ENCODE measurements at places on chromosomes 5 and 9.

DNA sequence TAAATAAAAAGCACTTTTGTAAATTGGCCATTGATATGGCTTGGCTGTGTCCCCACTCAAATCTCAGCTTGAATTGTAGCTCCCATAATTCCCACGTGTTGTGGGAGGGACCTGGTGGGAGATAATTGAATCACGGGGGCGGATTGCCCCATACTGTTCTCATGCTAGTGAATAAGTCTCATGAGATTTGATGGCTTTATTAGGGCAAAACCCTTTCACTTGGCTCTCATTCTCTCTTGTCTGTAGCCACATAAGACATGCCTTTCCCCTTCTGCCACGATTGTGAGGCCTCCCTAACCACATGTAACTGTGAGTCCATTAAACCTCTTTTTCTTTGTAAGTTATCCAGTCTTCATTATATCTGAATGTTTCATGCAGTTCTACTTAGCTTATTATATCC is 153.2 kb downstream of the TARS1 start:
- no peak for DNase-seq

DNA sequence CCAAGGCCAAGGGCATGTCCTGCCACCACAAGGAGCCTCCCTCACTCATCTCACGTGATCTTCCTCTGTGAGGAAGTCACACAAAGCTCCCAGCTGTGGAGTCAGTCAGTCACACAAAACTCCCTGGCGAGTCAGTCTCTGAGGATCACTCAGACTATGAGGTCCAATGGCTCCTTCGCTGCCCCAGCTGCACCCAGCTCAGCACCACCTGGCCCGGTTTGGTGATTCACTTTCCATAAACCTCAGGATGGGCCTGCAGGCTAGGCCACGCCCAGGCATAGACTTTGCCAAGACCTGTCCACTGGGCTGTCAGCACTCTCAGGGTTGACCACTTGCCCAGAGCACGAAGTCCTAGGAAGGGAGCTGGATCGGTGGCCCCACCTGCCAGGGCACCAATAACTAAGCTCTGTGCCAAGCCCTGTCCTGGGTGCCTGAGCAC is 233.8 kb downstream of the HSPA4 start:
- DNase-seq: peak; percentile 30

DNA sequence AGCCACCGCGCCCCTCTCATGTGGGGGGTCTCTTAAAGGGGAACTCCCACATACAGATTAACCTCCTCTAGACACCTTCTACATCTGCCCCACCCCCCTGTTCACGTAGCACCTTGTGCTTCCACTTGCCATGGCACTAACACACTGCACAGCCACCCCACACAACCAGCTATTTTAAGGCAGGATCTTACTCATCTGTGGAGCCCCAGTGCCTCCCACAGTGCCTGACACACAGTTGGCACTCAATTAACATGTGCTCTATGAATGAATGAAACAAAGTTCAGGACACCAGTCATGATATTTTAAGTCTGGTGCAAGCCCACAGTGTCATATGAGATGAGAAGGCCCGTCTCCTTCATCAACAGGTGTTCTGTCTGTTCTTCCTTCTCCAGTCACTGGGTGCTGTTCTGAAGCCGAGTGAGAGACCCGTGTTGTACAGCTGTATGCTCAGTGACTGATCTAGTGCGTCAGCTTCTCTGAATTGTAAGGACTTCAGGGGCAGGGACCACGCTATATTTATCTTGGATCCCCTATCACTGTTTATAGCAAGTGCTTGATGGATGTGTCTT is 149.1 kb downstream of the TLE1 start:
- DNase-seq: no peak

DNA sequence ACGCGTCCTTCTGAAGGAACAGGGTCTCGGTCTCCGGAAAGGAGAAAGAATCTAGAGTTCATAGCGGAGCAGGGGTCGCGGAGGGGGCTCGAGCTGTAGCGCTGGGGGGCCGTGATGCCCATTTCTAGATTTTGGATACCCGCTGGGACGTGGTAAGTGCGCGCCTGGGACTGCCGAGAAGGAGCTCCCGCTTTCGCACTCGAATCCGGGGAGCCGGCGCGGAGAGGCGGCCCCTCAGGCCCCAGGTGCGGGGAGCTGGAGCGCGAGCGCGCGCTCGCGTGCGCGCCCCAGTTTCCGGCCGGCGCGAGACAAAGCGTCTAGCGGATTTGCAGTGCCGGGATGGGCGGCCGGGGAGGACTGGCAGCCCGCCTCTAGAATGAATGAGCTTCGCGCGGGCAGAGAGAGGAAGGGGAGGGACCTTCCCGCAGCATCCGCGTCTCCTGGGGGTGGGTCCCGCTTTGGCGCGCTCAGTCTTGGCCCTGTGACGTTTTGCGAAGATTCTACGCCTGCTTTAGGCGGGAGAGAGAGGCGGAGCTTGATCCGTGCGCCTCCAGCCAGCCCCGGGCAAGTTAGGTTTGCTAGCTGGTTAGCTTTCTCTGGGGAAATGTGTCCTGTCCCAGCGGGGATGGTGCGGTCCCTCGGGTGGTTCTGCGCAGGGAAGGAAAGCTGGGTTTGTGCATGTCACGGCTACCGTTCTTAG is 1.2 kb downstream of the LMNB1 start:
- DNase-seq: peak; percentile 95

DNA sequence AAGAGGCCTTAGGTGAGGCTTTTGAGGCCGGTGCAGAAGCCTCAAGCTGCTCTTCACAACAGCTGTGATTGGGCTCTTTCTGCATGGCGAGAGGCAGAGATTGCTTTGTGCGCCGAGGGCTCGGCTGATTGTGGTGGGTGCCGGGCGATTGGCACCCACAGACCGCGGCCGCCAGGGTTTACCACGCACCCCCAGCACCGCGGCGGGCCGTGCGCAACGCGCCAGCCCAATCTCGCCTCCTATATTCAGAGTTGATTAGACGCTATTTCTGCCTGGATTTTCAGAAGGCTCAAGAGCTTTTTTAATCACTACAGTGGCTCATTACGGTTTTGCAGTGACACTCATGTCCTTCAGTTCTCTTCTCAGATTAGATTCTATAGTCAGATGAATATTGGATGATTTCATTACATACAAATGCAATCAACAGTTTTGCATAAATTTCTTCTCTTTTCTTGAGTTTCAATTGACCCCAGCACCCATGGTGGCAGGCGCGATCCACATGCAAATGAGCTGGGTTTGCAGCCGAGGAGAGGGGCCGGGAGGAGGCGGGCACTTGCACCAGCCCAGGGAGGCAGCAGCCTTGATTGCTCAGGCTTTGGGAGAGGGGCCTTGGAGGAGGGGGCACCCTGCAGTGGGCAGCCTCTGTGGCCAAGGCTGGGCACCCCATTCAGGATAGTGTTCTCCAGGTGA is 33.8 kb upstream of the PTGS1 start:
- DNase-seq: no peak

DNA sequence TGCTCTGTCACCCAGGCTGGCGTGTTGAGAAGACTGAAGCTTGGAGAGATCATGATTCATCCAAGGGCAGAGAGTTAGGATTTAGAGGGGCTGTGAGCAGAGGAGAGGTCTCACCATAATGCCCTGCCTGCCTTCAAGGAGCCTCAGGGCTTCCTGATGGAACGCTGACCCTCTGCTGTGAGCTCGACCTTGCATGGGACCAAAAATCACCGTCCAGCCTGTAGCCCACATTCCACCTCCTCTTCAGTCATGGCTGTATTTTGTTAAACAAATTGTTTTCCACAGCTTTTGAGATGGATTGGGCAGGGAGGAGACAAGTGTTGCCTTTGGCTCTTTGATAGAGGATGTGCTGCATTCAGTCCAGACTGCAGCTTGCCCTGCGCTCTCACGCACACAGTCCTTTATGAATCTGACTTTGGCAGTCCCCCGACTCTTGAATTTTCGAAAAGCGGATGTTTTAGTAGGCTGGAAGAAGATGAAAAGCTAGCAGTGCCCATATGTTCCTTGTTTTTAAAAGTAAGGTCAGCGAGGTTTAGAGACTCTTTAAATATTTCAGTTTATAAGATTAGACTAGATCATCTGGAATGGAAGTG is 79.5 kb downstream of the MVB12B start:
- no peak for DNase-seq
